ENCODE measurements at places on chromosomes 12 and 14.
A peak's percentile ranks its signal among the peaks of the same experiment; 100 is the strongest.

GRCh38 chr12:95102916-95103671 lies 29.7 kb upstream of the NR2C1 start:
- peak; percentile 18 for DNase-seq

DNA sequence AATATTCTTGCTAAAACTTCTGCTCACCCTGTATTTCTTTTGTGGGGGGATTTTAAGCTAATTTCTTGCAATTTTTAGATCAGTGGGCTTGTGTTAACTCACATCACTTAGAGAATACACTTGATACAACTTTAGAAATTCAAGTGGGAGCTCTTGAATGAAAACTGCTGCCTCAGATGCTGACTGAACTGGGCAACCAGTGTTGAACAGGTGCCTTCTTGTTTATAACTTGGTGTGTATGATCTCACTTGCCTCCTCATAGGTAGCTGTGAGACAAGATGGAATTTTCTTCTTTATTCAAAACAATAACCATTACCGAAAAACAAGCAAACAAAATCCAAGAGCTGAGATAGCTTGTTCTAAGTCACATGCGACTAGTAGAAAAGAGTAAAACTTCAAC lies 63.5 kb downstream of the FGD4 start:
- no peak for DNase-seq

GRCh38 chr12:108131657-108132126 lies 2.6 kb downstream of the WSCD2 start:
- DNase-seq = peak; percentile 70

DNA sequence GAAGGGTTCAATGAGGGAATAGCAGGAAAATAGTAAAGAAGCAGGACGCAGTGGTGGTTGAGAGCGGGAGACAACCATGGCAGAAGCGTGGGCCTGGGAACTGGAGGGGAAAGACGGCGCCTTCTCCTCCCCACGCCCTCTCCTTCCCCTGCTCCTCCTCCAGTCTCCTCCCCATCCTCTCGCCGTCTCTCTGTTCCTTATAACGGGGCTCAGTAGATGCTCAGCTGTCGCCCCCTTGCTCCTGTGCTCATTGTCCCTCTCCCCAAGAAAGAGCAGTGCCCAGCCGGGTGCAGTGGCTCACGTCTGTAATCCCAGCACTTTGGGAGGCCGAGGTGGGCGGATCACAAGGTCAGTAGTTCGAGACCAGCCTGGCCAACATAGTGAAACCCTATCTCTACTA lies 142.0 kb downstream of the BCL11B start:
- no peak for DNase-seq

DNA sequence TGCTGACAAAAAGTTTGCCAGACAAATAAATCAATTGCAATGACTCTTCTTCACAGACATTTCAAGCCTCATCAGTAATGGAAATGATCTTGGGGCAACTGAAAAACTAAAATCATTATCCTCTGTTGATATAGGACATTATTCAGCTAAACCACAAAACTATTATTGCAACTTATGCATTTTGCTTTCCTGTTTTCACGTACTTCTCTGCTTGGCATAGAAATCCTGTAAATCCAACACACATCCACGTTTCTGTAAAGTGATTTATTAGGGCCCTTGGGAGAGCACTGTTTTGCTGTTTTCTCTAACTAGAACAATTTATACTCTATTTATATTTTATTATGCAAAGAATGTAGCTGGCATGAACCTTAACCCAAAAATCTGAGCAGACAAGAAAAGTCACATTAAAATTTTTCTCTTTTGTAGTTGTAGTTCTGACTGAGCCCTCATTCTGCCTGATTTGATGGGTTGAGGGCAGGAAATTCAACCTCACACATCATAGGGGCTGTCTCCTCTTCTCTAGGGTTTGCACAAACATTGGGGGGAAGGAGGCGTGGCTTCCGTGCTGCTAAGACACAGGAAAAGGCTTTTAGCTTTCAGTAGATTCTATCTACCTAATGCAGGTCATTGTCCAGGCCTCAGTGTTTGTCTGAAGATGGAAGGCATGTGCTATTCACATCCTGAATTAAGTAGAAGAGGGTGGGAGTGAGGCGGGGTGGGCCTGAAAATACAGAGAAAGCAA lies 11.5 kb upstream of the NUP107 start:
- DNase-seq = no peak

DNA sequence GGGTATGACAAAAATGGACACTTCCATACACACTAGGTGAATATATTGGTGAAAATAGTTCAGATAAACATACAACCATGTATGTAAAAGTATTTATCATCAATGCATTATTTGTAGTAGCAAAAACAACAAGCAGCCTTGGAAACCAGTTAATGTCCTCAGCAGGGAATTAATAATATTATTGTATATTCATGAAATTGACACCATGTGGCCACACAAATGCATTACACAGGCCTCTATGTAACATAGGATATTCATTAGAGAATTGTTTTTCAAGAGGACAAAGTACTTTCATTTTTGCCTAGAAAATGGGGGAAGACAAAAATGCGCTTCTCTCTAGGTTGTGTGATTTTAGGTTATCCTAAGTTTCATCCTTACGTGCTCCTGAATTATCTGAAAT lies 24.3 kb downstream of the SPRING1 start:
- no peak for DNase-seq

- DNase-seq = peak; percentile 42
Measured at GRCh38 chr14:35808076-35808637, 938 bp downstream of the RALGAPA1 start.

DNA sequence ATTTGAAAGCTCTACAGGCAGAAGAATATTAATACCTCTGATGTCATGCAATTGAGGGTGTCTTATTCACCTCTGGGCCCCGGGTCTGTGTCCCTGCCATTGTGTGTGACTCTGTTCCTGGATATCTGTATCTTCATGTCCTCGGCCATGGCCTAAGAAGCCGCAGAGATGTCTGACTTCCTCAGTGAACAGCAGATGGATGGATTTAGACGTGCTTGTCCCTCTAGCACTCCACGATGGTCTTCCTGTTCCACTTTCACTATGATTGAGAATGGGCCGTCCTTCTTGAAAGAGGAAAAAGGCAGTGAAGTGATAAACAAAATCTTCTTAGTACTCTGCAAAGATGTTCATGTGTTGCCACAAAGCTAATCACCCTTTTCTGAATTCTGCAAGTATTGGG lies 217.4 kb downstream of the SLC41A2 start:
- no peak for DNase-seq

GRCh38 chr14:28059254-28059653 lies 707.3 kb upstream of the FOXG1 start:
- no peak for DNase-seq

- DNase-seq = peak; percentile 35
Measured at GRCh38 chr12:53751336-53752191, at the start of gene CISTR. TSS of gene CISTR (minus strand) at chr12:53751979.

DNA sequence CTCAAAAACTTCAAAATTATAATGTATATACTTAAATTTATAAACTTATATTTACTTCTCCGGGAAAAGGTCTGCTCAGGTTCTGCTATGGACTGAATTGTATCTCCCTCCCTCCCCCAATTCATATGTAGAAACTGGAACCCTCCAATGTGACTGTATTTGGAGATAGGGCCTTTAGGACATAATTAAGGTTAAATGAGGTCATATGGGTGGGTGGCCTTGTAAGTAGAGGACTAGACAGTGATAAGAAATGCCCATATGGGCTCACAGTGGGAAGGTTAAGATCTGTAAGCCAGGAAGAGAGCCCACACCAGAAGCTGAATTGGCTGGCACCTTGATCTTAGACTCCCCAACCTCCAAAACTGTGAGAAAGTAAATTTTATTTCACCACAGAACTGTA lies 84.5 kb downstream of the TAOK3 start:
- DNase-seq = no peak

DNA sequence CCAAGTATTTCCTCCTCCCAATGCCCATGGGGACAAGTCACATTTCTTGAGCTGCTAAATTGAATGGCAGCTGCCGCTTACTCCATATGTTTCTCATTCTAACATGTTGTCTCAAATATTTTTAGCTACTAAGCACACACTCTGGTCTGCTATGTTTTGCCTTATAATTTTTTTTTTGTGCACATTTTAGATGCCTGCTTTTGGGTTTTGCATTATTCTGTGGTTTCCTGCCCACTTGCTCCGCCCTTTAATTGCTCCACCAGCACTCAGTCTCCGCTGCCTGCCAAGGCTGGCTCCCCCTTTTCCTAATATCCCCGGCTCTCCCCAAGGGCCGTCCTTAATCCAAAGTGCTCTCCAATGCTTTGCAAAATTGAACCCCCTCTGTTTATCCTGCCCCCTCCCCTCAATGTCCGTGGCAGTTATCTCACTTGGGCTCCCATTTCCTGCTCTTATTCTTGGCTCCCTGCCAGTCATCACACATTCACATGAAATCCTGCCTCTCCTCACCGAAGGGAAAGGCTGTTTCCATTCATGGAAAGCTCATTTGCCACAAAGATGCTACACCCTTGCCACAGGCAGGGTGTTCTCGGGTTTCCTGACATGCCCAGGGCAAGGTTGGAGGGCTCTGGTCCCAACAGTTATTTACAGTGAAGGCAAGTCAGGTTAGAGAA lies 79.4 kb downstream of the C12orf75 start:
- peak; percentile 93 for DNase-seq

GRCh38 chr12:15856097-15856982 lies 25.8 kb upstream of the STRAP start:
- peak; percentile 49 for DNase-seq

GRCh38 chr12:55933169-55933798 lies 2.3 kb downstream of the DGKA start:
- DNase-seq = peak; percentile 20

GRCh38 chr14:102770147-102771123 lies 6.8 kb upstream of the TRAF3 start:
- no peak for DNase-seq

GRCh38 chr14:50647282-50647681 lies 20.8 kb downstream of the SAV1 start:
- DNase-seq = no peak

GRCh38 chr14:51253880-51254279 lies 13.8 kb downstream of the TMX1 start:
- no peak for DNase-seq

DNA sequence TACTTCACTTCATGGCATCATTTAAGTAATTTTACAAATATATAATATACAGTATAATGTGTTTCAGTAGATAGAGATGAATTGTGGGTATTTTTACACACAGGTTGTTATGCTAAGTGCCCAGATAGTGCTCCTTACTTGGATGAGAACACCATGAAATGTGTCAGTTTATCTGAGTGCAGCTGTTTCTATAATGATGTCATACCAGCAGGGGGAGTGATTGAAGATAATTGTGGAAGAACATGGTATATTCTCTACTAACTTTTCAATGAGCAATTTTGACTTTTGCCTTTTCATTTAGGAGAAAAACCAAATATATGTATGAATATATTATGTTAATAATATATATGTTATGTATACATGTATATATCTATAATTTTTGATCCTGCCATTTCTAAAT lies 221.6 kb downstream of the LRRK2 start:
- peak; percentile 17 for DNase-seq

- DNase-seq = no peak
Measured at GRCh38 chr14:53491884-53492277, 338.8 kb upstream of the DDHD1 start.

DNA sequence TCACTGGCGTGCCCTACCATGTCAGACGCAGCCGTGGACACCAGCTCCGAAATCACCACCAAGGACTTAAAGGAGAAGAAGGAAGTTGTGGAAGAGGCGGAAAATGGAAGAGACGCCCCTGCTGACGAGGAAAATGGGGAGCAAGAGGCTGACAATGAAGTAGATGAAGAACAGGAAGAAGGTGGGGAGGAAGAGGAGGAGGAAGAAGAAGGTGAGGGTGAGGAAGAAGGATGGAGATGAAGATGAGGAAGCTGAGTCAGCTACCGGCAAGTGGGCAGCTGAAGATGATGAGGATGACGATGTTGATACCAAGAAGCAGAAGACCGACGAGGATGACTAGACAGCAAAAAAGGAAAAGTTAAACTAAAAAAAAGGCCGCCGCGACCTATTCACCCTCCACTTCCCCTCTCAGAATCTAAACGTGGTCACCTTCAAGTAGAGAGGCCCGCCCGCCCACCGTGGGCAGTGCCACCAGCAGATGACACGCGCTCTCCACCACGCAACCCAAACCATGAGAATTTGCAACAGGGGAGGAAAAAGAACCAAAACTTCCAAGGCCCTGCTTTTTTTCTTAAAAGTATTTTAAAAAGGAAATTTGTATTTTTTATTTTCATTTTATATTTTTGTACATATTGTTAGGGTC lies 13.2 kb downstream of the TRIP11 start:
- no peak for DNase-seq

DNA sequence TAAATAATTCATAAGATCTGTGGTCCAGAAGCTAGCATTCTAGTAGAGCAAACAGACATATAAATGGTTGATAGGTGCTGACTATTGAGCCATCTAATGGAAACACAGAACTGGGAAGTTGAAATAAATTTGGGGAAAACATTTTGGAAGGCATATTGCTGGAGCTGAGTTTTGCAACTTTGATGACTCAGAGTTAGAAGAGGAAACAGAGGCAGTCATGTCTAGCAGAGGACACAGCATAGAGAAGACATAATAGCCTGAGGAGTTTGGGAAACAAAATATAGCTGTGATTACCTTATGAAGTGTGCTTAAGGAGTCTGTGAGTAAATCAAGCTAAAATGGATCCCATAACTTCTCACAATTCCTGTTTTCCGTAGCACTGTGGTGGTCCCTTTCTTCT lies 86.9 kb upstream of the FLRT2 start:
- no peak for DNase-seq

GRCh38 chr14:23153851-23154796 lies 29.3 kb downstream of the SLC7A8 start:
- DNase-seq = no peak

DNA sequence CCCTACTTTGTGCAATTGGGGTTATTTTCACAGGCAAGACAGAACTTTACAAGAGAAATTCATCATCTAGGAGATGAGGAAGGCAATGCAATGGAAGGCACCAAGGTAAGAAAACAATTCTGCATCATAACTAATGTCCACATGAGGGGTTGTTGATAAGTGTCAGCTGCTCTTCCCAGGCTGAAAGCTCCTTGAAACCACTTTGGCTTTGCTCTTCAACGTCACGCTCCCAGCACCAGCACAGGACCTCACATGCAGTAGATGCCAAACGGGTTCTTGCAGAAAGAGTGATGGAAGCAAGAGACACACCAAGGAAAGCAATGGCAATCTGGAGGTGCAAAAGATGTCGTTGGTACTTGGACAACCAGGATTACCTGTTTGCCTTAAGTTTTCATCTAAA lies 485.5 kb downstream of the BCL11B start:
- DNase-seq = no peak

DNA sequence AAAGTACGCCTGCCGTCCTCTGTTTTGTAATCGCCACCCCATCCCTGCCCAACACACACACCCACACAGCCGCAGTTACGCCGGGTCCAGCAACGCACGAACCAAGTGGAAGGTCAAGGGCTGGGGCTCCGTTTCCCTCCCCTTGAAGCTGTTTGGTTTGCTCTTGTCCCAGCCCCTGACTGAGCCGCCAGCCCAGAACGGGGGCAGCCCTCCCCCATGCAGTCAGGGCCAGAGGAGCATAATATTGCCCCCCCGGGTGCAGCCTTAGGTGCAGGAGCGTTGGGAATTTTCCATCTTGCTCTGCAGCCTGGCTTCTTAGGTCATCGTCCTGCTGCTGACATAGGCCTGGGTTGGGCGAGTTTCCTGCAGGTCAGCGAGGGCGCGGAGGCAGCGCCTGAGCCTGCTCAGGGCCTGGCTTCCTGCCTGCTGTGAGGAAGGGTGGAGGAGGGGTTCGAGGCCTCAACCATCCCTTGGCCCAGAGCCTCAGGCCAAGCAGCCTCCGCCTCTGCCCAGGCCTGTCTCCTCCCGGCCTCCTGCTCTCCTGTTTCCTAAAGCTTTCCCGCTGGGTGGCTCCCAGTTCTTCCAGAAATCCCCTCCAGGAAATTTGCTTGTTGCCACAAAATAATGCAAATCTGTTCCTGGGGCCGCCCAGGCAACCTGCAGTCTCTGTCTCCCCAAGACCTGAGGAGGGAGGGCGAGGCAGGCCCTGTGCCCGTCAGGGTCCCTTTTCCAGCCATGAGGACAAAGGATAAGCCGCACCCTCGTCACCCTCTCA lies 44.5 kb downstream of the PSMA6 start:
- DNase-seq = no peak
